ENCODE measurements at places on chromosomes 6 and 20.

- DNase-seq: no peak
These were observed 39.0 kb downstream of the BCKDHB start for GRCh38 chr6:80145509-80145908.

DNA sequence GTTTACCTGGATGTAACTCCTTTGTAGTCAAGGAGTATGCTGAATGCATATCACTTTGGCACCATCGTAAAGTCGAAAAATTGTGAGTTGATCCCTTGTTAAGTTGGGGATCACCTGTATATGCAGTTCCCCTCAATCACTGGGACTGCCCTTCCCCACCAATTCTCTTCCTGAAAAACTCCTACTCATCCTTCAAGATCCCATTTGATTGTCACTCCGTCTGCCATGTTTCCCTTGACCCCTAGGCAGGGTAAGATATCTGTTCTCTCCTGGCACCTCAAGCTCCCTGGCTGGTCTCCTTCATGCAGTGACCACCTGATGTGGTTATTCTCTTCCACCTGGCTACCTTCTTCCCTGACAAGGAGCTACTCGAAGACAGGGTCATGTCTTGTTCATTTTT lies 10.0 kb upstream of the NOL4L start:
- no peak for DNase-seq

DNA sequence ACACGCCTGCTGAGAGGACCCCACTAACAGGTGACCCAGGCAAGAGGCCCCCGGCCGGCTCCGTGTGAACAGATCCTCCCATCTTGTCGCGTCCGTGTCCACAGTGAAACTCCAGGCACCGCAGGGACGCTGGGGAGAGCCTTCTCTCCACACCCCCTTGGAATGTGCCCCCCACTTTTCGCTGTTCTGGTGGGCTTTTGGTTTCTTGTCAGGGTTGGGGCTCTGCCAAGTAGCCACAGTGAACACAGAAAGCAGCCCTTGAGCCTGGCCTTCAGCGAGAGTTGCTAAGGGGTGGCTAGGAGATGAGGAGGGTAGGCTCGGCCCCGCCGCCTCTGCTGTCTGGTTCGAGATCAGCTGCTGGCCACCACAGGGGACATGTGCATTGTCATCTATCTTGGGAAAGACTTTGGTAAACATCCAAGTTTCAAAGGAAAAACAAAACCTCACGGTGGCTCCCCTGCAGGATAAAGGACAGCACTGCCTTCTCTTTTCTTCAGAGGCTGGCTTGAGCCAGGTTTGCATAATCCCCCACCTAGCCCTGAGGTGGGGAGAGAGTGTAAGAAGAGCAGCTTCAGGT lies 22.7 kb downstream of the SYNDIG1 start:
- no peak for DNase-seq

GRCh38 chr6:17536586-17536985 lies 63.5 kb upstream of the FAM8A1 start:
- no peak for DNase-seq

GRCh38 chr6:96116674-96117073 lies 100.9 kb downstream of the FUT9 start:
- DNase-seq: no peak

- DNase-seq: no peak
These were observed 107.8 kb upstream of the SHLD1 start for GRCh38 chr20:5642155-5642981.

DNA sequence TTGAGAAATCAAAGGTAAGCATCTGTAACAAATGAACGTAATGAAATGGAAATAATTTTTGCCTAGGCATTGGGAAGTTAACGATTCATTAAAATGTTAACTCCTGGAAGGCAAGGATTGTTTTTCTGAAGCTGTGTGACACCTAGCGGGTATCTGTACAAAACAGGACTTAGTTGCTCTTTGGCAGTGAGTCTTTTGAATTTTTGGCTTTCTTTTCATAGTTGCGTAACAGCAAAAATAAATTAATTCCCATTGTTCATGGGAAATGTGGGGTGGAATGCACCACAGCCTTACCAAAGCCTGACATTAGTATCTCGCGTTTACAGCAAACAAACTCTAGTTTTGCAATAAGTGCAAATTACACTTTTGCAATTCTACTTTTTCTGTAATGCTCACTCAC lies 92.7 kb upstream of the DTNBP1 start:
- DNase-seq: no peak

GRCh38 chr6:109019911-109020310 lies 74.7 kb downstream of the SESN1 start:
- no peak for DNase-seq

DNA sequence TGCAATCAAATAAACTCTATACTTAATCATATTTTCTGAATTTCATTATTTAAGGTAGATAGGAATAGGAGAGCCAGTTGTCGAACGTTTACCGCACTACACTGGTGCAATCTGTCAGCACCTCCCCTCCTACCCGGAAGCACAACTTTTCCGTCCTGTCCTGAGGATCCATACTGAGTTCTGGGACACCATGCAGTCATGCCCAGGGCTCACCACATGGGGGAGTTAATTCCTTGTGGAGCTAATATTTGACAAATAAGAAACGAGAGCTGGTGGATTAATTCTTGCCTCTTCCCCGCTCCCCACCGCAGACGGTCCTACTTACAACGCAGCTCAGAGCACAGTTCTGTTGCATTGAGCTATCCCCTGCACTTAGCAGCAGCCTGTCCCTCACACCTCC lies 107.7 kb upstream of the RALGAPA2 start:
- no peak for DNase-seq

- DNase-seq: no peak
These were observed 19.3 kb upstream of the SLCO4A1 start for GRCh38 chr20:62622877-62623487.

GRCh38 chr20:43863330-43863729 lies 51.3 kb upstream of the TOX2 start:
- DNase-seq: no peak

- DNase-seq: no peak
These were observed 191.9 kb downstream of the ISM1 start for GRCh38 chr20:13412806-13413445.

GRCh38 chr20:50930139-50930975 lies 880 bp downstream of the ADNP start:
- peak; percentile 45 for DNase-seq

- DNase-seq: no peak
These were observed 1.1 kb downstream of the AIG1 start for GRCh38 chr6:143061597-143062385.

DNA sequence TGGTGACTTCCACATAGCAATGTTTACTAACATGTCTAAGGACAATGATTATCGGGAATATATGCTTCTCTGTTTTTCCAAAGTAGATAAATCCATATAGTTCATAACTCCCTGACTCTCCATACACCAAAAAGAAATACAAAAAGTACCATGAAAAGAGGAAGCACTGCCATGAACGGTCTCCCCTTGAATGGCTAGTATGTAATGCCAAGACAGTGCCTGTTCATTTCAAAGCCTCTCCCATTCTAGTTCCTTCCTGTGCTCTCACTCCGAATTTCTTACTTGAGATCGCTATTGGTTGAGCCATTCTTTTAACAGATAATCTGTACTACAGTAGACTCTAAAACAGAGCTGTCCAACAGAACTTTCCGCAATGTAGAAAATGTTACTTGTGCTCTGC lies 54.8 kb upstream of the EDN1 start:
- DNase-seq: no peak

DNA sequence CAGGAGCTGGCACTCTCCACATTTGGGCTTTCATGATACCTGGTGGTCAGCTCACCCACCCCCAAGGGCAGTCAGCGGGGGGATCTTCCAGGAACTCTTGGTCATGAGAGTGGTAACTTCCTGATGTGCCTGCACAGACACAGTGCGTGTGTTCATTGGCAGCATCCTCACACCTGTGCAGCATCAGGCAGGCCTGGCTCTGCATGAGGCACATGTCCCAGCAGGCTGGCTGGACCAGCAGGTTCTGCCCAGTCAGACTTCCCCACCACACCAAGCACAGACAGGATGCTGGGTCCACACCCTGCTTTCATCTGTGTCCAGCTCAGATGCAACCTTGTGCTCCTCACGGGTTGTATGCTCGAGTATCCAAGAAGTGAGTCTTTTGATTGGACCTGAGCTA lies 15.7 kb upstream of the UNC93A start:
- no peak for DNase-seq
